ENCODE measurements at places on chromosomes 5 and 9.

GRCh38 chr5:150142959-150143349 is 12.7 kb downstream of the PDGFRB start:
- no peak for DNase-seq

- no peak for DNase-seq
Measured at GRCh38 chr5:83817591-83817990, 96.9 kb upstream of the HAPLN1 start.

- no peak for DNase-seq
Measured at GRCh38 chr5:146751054-146751453, 127.5 kb downstream of the PPP2R2B start.

GRCh38 chr5:76457674-76458485 is 54.8 kb downstream of the IQGAP2 start:
- no peak for DNase-seq

Measured in stimulated activated CD4-positive, alpha-beta T cell treated with anti-CD3 and anti-CD28 coated beads, Interleukin-1b, Interleukin-23, amount 100 ng/mL, for 1 hour (primary cell).